ENCODE measurements at places on chromosomes 4 and X. TPM values are rescaled to one million over a fixed set of nuclear protein-coding genes. Genes with fewer than 3 reads are reported as not detected.

The USP17L12 gene
- not detected for total RNA-seq

The TCP11X2 gene
- total RNA-seq: 0.32 TPM

DNA sequence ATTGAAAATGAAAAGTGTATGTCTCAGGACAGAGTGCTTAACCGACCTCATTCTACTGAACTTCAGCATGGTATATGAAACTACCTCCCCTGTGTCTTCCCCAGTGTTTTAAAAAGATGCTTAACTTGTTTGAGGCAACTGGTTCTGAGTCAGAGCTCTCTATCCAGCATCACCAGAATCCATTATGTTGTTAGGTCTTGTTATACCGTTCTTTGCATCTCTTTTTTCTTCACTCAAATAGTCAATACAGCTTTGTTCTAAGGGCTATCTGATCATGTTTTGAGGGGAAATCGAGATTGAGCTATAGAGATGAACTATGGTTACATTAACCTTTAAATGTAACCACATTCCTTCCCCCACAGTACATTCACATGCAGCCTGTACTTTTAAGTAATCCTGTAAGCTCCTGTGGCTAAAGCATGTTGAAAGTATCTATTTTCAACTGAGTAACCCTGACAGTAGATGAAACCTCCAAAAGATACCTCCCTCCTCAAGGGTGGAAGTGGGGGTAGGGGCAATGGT, 514.4 kb downstream of the RPA4 start:
- no peak for DNase-seq

The SMIM14 gene
- 29.1 TPM for total RNA-seq

DNA sequence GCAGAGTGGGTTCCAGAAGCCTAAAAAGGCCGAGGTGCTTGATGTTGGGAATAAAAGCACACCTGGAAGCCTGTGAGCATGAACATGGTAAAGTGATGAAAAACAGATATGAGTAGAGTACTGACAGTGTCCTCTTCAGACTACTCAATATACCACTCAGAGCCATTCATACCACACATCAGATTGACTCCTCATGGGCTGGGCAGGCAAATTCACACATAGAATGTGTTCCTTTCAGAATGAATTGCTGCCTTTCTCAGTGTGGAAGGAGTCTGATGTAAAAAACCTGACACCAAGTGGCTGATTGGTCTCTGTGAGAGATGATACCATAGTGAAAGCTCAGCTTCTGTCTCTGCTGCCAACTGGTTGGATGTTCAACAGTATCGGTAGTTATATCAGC, 442.7 kb downstream of the RAPGEF2 start:
- DNase-seq: no peak

DNA sequence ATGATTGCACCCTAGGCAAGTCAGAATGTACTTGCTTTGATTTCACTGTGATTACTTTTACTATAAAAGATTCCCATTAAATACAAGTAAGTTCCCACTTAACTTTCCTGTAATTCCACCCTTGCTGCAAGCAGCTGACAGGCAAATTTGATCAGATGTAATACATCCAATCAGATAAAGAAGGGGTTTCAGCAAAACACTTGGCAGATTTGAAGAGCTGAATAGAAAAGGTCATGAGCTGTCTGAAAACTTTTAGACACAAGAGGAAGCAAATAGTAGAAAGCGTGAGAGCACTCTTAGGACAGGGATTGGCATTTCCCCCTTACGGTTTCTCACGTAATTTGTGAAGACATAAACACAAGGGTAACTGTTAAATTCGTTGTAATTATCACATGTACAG, 22.8 kb downstream of the HSD17B13 start:
- no peak for DNase-seq

DNA sequence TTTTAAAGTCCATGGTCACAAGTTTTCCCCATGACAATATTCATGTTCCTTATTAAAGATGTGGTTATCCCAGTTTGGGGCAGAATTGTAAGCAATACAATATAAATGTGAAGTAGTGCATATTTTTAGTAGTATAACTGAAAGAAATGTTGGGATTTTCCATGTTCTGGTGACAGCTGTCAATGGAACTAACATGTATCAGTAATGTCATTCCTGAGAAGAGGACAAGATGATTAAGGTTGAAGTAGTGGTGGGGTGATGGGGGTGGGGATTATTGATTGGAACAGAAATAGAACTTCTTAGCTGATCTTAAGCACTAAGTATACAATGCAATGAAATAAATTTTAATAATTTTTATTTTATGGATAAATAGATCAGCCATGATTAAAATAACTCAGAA, 81.6 kb downstream of the PDHA2 start:
- no peak for DNase-seq

- DNase-seq: no peak
Measured at GRCh38 chrX:131779741-131780140, 235.9 kb downstream of the OR13H1 start.

The DRP2 gene
- total RNA-seq: 0.20 TPM

- DNase-seq: no peak
Measured at GRCh38 chr4:44232262-44232661, 216.3 kb downstream of the KCTD8 start.

The ERAS gene
- total RNA-seq: not detected

DNA sequence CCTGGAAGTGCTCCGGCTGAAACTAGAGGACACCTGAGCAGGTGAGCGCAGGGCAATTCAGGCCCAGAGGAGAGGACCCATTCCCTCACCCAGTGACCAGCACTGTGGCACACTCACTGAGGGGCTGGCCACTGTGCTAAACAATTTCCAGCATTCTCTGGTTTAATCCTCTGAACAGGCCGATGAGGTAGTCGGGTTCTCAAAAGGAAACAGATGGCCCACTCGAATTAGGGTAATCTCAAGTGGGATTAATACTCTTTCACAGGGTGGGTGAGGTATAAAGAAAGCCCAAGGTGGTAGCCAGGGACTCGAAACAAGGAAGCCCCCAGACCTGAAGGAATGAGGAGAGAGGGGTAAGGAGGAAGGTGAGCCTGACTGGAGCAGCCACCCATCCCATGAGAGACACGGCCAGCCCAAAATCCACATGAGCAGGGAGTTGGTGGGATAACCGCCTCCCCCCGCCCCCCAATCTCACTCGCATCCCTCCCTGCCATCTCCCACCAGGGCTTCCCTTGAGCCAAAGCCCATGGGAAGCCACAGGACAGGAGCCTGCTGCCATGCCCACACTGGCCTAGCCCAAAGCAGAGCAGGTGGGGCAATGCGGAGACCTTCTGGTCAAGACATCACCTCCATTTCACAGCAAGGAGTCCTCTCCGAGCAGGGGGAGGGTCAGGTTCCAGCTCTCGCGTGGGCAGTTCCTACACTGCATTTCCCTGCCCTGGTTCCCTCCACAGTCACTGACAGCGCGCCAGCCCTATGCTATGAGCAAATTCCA, 55.0 kb downstream of the SH3KBP1 start:
- DNase-seq: no peak

The JAKMIP1 gene
- total RNA-seq: 4.4 TPM

DNA sequence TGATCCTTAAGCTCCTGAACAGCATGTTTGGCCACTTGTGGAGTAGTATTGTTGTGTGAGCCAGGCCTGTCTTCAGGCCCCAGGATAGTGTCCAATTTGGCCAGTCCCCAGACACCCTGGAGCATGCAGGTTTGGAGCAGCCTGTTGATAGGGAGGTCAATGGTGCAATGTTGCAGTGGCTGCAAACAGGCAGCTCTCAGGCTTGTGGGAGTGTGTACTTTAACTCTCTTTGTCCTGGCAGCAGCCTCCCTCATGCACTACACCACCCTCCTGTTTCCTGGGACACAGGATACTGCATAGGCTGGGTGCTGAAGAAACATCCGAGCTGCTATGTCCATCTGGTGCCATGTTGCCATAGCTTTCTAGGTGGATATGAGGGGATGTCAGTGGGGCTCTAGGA, 24.0 kb downstream of the TECRL start:
- no peak for DNase-seq

DNA sequence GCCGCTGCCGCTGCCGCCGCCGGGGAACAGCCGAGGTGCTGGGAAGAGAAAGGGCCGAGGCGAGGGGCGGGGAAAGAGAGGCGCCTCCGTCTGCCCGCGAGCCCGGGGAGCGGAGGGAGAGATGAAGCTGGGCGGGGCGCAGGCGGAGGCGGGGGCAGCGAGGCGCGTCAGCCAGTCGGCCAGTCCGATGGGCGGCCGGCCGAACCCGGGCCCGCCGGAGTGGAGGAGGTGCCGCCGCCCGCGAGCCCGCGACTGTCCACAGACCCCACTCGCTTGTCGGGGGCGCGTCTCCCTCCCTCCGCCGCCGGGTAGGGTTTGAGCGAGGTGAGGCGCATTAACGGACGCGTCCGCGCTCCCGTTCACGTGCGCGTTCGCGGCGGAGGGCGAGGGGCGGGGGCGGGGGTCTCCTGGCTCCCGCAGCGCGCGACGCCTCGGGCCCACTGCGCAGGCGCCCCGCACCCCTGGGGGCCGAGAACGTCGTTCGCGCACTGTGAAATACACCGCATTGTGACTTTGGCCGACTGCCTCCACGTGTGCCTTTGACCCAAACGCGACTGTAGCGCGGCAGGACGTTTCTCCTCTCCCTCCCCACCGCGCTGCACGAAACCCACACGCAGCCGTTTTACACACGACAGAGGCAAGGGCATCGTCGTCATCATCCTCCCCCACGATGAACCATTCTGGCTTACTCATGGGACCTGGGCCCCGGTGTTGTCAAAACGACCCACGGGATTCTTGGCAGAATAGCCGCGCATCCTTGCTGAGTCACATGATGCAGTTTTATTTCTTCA, at the start of gene NUDT11:
Gene NUDT11 (minus strand): TSS at position 92 of the 791 bp plus-strand sequence. CDS start 148 bp downstream, outside the sequence.
- DNase-seq: peak; percentile 73

DNA sequence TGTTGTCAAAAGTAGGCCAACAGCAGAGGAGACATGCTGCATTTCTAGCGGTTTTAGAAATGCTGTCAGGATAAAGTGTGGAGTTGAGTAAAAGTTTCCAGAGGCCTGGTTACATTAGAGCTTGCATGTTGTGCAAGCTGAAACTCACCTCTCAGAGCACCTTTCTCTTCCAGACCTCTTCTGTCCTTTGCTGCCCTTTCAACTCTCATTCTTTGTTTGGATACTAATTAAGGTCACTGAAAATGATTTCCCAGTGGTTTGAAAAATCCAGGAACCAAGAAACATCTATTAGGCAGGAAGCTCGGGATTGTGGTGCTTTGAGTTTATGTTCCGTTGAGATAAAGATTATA, 426.6 kb downstream of the MAPK10 start:
- no peak for DNase-seq

- DNase-seq: no peak
Measured at GRCh38 chr4:90142081-90142480, 14.9 kb downstream of the CCSER1 start.

The TMEM31 gene
- not detected for total RNA-seq

DNA sequence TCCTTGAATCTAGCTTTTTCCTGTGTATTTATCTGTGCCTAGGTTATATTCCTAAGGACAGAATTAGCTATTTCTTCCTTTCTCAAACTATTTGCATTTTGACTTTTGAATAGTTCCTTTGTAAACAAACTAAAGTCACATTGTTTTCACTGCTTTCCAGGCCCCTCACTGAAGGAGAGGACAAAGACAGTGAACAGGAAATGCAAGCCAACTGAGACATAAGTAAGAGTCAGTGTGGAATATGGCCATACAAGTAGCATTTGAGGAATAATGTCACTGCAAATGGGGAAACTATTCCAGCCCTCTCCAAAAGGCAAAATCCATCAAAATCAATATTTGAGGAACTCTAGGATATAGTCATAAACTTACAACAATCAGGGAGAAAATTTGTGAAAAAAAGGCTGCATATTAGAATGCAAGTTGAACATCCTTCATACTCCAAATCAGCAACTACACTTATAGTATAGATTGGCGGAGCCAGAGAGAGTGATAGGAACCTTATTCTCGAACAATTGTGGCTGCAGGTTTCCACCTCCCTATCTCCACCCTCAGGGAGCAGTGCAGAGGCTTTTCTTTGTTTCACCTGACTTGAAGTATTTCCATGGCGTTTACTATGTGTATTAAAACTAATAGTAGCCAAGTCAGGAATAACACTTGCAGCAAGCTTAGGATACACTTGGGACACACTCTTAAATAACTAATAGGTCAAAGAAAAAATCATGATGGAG, 1110.4 kb upstream of the ADGRL3 start:
- DNase-seq: no peak

The LGI2 gene
- 4.8 TPM for total RNA-seq

The MAGEA4 gene
- 0.27 TPM for total RNA-seq

The PROM1 gene
- total RNA-seq: 65.4 TPM

The GIMD1 gene
- total RNA-seq: not detected
